ENCODE measurements at places on chromosomes 12 and 14.

GRCh38 chr12:68221497-68221896 is 4.1 kb downstream of the IL26 start:
- no peak overlapping the region for H3K27ac ChIP-seq
- no peak overlapping the region for H3K4me3 ChIP-seq
- no peaks in the 10 kb centered on the region for H3K4me1 ChIP-seq

GRCh38 chr14:44966601-44967336 is 4.8 kb downstream of the TOGARAM1 start:
- H3K27me3 ChIP-seq, result no peaks in the 10 kb centered on the region
- DNase-seq, result no peak
- peaks cover 53% of the 10 kb centered on the region for H3K4me1 ChIP-seq
- H3K36me3 ChIP-seq, result no peaks in the 10 kb centered on the region
- peak overlapping the region; percentile 94 for H3K4me3 ChIP-seq
- no peak overlapping the region for H3K27ac ChIP-seq

GRCh38 chr12:53725824-53726223 is 1.4 kb downstream of the CALCOCO1 start:
- no peaks in the 10 kb centered on the region for H3K27me3 ChIP-seq
- peaks cover 42% of the 10 kb centered on the region for H3K36me3 ChIP-seq
- peak overlapping the region; percentile 7 for H3K27ac ChIP-seq
- H3K4me1 ChIP-seq, result peaks cover 8% of the 10 kb centered on the region

- H3K27me3 ChIP-seq, result no peaks in the 10 kb centered on the region
- H3K36me3 ChIP-seq, result no peaks in the 10 kb centered on the region
- no peak for DNase-seq
- no peak overlapping the region for H3K27ac ChIP-seq
- H3K4me3 ChIP-seq, result no peak overlapping the region
These were observed 85.8 kb downstream of the EXOC5 start for GRCh38 chr14:57182760-57183503.

GRCh38 chr12:65511134-65511834 is 232.8 kb downstream of the MSRB3 start:
- peaks cover 3% of the 10 kb centered on the region for H3K4me1 ChIP-seq
- H3K27ac ChIP-seq, result no peak overlapping the region
- no peak overlapping the region for H3K4me3 ChIP-seq
- H3K36me3 ChIP-seq, result no peaks in the 10 kb centered on the region
- DNase-seq, result no peak

Measured in left lung (tissue), 14 donors.